ENCODE measurements at places on chromosomes 4 and X. TPM values are rescaled to one million over a fixed set of nuclear protein-coding genes. Genes with fewer than 3 reads are reported as not detected.

GRK4 gene
- 5.5 TPM for total RNA-seq

LRAT gene
- total RNA-seq: 0.19 TPM

SPANXN3 gene
- not detected for total RNA-seq

NKX3-2 gene
- total RNA-seq: 0.19 TPM

CNGA1 gene
- total RNA-seq: 1.1 TPM

ARAF gene
- total RNA-seq: 22.6 TPM

MUC7 gene
- total RNA-seq: not detected

TEX13D gene
- total RNA-seq: not detected

DNA sequence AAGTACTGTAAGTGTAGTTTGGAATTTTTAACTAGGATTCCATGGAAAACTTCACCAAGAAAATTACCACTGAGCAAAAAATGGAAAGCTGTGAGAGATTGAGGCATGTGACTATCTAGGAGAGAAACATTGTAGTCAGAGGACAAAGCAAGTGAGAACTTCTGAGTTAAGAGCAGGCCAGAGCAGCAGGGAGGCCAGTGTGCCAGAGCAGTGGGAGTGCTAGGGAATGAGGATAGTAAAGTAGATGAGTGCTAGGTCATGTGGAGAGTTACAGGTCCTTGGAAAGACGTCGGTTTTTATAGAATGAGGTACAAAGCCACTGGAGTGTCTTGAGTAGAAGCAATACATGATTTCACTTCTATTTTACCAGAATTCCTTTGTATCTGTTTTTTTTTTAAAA, 52.7 kb upstream of the FAT4 start:
- no peaks in the 10 kb centered on the region for H3K36me3 ChIP-seq
- H3K27ac ChIP-seq: no peak overlapping the region
- H3K4me3 ChIP-seq: no peak overlapping the region
- H3K27me3 ChIP-seq: no peaks in the 10 kb centered on the region

DNA sequence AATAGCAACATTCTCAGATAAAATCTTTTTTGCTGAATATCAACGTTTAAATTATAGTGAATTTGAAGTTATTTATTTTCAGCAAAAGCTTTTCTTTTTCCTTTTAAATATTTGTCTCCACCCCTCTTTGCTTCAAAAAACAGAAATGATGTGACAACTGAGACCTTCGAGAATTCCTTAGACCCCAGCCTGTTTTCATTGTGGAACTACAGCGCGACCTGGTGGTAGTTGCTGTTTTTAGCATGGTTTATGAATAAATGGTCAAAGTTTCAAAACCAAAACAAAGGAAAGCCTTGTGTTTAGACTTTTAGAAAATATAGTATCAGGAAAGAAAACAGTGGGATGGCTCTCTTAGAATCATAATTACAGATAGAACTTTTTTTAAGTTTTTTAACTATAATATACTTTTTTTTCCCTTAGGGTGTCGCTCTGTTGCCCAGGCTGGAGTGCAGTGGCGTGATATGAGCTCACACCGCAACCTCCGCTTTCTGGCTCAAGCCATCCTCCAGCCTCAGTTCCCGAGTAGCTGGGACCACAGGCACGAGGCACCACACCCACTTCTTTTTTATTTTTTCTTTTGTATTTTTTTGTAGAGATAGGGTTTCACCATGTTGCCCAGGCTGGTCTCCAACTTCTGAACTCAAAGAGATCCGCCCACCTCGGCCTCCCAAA, 26.8 kb upstream of the TMEM184C start:
- H3K4me3 ChIP-seq: no peak overlapping the region
- H3K27me3 ChIP-seq: no peaks in the 10 kb centered on the region
- H3K27ac ChIP-seq: no peak overlapping the region
- H3K4me1 ChIP-seq: no peaks in the 10 kb centered on the region
- H3K36me3 ChIP-seq: no peaks in the 10 kb centered on the region

- DNase-seq: no peak
- H3K4me3 ChIP-seq: no peak overlapping the region
- no peaks in the 10 kb centered on the region for H3K36me3 ChIP-seq
- no peaks in the 10 kb centered on the region for H3K4me1 ChIP-seq
Observed at GRCh38 chr4:179048839-179049453, 1606.7 kb upstream of the AGA start.

- no peak overlapping the region for H3K4me3 ChIP-seq
- no peak overlapping the region for H3K27ac ChIP-seq
- no peaks in the 10 kb centered on the region for H3K27me3 ChIP-seq
- no peaks in the 10 kb centered on the region for H3K4me1 ChIP-seq
Observed at GRCh38 chr4:25775166-25775565, 87.6 kb downstream of the SEL1L3 start.

GRCh38 chr4:16672421-16672820, 226.0 kb downstream of the LDB2 start:
- peak overlapping the region; percentile 23 for H3K27ac ChIP-seq
- H3K4me1 ChIP-seq: no peaks in the 10 kb centered on the region
- H3K36me3 ChIP-seq: no peaks in the 10 kb centered on the region
- no peak for DNase-seq

GRCh38 chr4:2843941-2844584, 419 bp downstream of the ADD1 start:
- H3K36me3 ChIP-seq: no peaks in the 10 kb centered on the region
- H3K4me3 ChIP-seq: peak overlapping the region; percentile 74
- no peaks in the 10 kb centered on the region for H3K27me3 ChIP-seq
- peaks cover 56% of the 10 kb centered on the region for H3K4me1 ChIP-seq
- peak overlapping the region; percentile 95 for H3K27ac ChIP-seq

- no peaks in the 10 kb centered on the region for H3K36me3 ChIP-seq
- H3K27me3 ChIP-seq: no peaks in the 10 kb centered on the region
- DNase-seq: no peak
- no peak overlapping the region for H3K27ac ChIP-seq
- no peak overlapping the region for H3K4me3 ChIP-seq
Observed at GRCh38 chr4:46975812-46976553, 17.4 kb downstream of the GABRA4 start.

- peaks cover 64% of the 10 kb centered on the region for H3K4me1 ChIP-seq
- H3K27ac ChIP-seq: peak overlapping the region; percentile 83
- H3K36me3 ChIP-seq: no peaks in the 10 kb centered on the region
- H3K4me3 ChIP-seq: no peak overlapping the region
- DNase-seq: no peak
- H3K27me3 ChIP-seq: no peaks in the 10 kb centered on the region
Observed at GRCh38 chrX:2708021-2708420, 16.9 kb downstream of the CD99 start.

DNA sequence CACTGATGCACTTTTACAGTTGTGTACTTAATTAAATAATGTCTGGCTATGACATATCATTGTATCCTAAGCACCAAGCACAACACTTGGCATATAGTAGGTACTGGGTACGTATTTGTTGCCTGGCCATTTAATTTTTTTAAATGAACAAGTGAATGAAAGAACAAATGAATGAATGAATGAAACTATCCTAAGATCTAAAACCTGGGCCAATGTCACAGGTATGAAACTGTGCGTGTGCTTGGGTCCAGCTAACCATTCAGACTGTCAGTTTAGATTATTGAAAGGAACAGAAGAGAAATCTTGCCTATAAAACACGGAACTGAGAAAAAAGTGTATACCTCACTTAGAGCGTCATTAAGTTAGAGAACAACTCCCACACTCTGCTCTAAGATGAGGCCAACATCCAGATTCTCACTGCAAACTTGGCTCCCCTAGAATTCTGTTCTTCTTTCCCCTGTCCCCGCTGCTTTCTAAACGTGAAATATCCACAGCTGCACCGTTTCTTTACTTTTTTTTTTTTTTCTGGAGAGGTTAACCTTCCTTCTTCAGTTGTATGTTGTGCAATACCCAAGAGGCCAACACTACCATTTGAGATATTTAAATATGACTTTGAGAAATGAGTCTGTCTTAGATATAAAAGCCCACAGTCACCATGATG, 17.3 kb upstream of the SEL1L3 start:
- H3K4me3 ChIP-seq: no peak overlapping the region
- H3K27me3 ChIP-seq: no peaks in the 10 kb centered on the region
- no peaks in the 10 kb centered on the region for H3K36me3 ChIP-seq

DNA sequence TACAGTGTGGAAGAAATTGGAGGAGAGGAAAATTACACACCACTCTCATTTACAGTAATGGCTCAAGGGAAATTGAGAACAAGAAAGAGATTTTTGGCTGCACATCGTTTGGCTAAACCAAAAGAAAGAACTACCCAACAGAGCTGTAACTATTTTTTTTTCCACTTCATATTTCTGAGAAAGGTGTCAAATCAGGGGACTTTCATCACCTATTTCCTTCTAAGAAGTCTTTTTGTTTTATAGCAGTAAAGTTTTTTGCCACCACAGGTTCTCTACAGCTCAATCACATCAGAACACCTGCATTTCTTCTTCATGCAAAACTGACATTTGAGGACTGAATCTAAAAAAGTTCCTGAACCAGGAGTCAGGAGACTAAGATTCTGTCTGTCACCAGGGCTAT, 57.5 kb upstream of the TNIP3 start:
- no peak overlapping the region for H3K27ac ChIP-seq
- no peaks in the 10 kb centered on the region for H3K4me1 ChIP-seq
- no peak overlapping the region for H3K4me3 ChIP-seq
- no peaks in the 10 kb centered on the region for H3K36me3 ChIP-seq
- DNase-seq: no peak
- no peaks in the 10 kb centered on the region for H3K27me3 ChIP-seq

DNA sequence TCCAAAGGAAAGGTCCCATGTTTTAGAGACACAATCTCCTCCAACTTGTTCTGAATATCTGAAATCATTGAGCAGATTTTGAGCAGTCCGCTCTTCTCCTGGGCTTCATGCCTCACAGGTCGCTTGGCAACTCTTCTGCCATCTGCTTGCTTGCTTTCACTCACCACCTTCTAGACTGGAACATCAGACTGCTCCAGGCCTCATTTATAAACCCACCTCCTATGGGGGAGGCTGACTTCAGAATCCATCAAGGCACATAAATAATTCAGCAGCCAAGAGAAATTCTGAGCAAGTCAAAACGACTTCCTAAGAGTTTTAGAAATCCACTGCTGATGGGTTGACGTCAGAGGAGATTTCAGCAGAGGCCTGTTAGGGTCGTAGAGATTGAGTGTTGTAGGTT, 64.1 kb downstream of the FAM184B start:
- DNase-seq: no peak
- no peaks in the 10 kb centered on the region for H3K36me3 ChIP-seq
- H3K4me3 ChIP-seq: no peak overlapping the region
- H3K27me3 ChIP-seq: no peaks in the 10 kb centered on the region
- H3K27ac ChIP-seq: no peak overlapping the region
- H3K4me1 ChIP-seq: no peaks in the 10 kb centered on the region

DNA sequence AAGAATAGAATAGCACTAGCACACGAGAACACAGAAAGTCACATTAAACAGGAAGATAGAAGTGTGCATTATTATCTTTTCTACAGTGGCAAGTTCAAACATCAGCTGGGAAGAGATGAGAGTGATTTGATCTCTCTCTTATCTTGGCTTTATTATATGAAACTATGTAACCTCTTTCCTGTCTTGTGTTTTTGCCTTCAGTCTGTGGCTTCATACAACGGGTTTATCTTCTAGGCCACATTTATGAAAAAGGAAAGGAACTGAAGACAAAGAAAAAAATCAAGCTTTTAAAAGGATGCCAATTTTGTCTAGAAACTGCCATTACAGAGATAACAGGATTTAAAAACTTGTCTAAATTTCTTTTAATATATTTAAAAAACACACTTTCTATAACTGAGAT, 983.6 kb downstream of the RPA4 start:
- DNase-seq: no peak
- H3K27me3 ChIP-seq: no peaks in the 10 kb centered on the region
- H3K27ac ChIP-seq: no peak overlapping the region
- H3K4me1 ChIP-seq: no peaks in the 10 kb centered on the region
- H3K4me3 ChIP-seq: no peak overlapping the region

GRCh38 chr4:170464614-170465197, 374.9 kb upstream of the AADAT start:
- H3K27me3 ChIP-seq: no peaks in the 10 kb centered on the region
- H3K27ac ChIP-seq: no peak overlapping the region
- H3K36me3 ChIP-seq: no peaks in the 10 kb centered on the region

GRCh38 chr4:5660185-5660584, 48.2 kb downstream of the EVC2 start:
- no peak overlapping the region for H3K27ac ChIP-seq
- H3K27me3 ChIP-seq: no peaks in the 10 kb centered on the region
- H3K36me3 ChIP-seq: no peaks in the 10 kb centered on the region
- no peaks in the 10 kb centered on the region for H3K4me1 ChIP-seq
- DNase-seq: no peak

DNA sequence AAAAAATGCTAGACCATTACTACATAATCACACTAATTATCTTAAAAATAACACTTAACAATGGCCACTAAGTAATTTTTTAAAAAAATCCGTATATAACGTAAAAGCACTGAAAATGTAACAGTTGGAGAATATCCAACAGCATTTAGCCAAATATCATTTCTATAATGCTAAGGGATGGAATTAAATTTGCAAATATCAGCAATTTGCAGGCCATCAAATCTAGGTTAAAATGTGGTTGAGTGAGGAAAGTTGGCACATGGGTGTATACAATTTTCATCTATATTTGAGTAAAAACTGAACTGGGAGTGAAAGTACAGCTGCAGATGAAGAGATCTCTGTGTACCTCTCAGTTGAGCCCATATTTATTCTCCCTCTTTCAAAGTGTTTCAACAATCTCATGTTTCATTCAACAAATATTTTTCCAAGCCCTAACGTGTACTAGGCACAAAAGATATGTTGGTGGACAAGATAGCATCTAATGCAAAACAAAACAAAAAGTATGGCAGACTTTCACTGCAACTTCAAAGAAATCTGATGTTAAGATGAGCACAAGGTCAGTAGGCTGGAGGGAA, 63.0 kb downstream of the MBNL3 start:
- H3K27ac ChIP-seq: no peak overlapping the region
- no peaks in the 10 kb centered on the region for H3K27me3 ChIP-seq
- no peak for DNase-seq
- no peaks in the 10 kb centered on the region for H3K4me1 ChIP-seq
- H3K36me3 ChIP-seq: no peaks in the 10 kb centered on the region

GRCh38 chr4:37924946-37925345, 34.1 kb downstream of the TBC1D1 start:
- H3K36me3 ChIP-seq: no peaks in the 10 kb centered on the region
- DNase-seq: no peak
- no peaks in the 10 kb centered on the region for H3K4me1 ChIP-seq

DNA sequence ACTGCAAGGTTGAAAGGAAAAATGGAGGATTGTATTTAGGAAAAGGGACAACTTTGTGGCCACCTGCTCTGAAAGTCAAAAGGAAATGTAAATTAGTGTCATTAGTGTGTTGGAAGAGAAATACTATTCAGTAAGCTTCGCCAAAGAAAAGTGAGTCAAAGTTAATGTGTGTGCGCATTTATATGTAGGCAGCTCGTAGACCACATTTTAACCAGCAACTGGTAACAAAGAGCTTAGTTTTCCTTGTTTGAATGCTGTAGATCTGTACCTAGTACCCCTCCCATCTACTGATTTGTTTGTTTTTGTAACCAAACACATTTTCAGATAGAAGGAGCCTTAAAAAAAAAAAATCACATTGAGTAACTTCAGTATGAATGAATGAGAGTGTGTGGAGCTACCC, 69.3 kb downstream of the GPAT3 start:
- no peaks in the 10 kb centered on the region for H3K4me1 ChIP-seq
- no peaks in the 10 kb centered on the region for H3K36me3 ChIP-seq
- H3K27me3 ChIP-seq: no peaks in the 10 kb centered on the region
- H3K4me3 ChIP-seq: no peak overlapping the region

GRCh38 chr4:184039963-184040383, 134.9 kb downstream of the STOX2 start:
- H3K27me3 ChIP-seq: no peaks in the 10 kb centered on the region
- no peak overlapping the region for H3K27ac ChIP-seq
- DNase-seq: no peak
- H3K4me1 ChIP-seq: peaks cover 10% of the 10 kb centered on the region
- no peaks in the 10 kb centered on the region for H3K36me3 ChIP-seq
